ENCODE measurements at places on chromosomes 6 and 20.
A peak's percentile ranks its signal among the peaks of the same experiment; 100 is the strongest.

GRCh38 chr6:35804996-35805736, at the start of gene LHFPL5:
Gene LHFPL5 (plus strand): TSS chr6:35805352. CDS start chr6:35805671, 319 bp downstream.
- peak; percentile 21 for DNase-seq

- no peak for DNase-seq
Measured at GRCh38 chr6:1739680-1740079, 130.0 kb downstream of the FOXC1 start.

GRCh38 chr6:165890404-165890735, 227.3 kb upstream of the PDE10A start:
- no peak for DNase-seq

DNA sequence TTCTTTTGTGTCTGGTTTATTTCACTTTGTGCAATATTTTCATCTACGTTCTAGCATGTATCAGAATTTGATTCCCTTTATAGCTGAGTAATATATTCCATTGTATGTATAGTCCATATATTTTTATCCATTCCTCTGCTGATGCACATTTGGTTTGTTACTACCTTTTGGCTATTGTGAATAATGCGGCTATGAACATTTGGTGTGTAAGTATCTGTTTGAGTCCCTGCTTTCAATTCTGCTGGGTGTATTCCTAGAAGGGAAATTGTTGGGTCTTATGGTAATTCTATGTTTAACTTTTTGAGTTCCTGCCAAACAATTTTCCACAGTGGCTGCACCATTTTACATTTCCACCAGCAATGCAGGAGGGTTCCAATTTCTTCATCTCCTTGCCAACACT, 52.4 kb downstream of the DNAH8 start:
- no peak for DNase-seq

DNA sequence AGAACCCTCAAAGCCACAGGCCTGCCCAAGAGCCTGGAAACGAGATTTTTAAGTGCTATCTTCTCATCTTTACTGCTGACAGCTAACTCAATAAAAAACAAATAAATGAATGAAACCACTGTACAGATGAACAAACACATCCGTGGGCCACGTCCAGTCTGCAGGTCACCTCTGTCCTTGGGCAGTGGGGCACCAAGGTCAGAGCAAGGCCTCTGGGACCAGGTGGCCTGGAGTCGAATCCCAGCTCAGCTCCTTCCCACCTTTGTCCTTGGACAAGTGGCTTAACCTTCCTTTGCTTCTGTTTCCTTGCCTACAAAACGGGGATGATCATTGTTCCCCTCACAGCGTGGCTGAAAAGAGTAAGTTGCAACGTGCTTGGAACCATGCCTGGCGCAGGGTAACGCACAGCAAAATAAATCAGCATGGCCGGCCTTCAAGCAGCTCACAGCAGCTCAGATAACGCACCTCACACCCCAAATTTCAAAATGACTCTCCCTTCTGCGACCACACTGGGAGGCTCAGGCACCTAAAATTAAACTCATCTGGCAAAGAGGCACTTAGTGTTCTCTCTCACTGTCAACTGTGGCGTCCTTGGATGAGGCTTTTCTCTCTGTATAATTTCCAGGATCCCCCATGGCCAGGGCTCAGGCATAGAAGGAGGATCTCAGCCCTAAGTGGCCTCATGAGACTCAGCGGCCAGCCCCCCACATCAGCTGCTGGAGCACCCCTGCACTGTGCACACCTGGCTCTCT, 35.7 kb downstream of the RRBP1 start:
- no peak for DNase-seq

DNA sequence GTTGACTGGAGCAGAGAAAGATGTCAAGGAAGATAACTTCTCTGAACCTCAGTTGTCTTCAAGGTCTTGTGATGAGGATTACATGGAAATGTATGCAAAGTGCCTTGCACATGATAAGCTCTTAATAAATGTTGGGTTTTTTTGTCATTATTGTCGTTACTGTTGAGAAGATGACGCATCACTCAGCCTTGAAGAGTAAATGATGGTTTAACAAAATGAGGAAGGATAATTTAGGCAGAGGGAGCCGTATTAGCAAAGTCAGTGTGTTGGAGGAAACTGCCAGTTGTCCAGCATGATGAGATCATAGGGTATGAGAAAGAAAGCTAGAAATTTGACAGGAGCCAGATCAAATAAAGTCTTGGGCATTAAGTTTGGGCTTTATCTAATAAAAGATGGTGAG, 8.8 kb upstream of the SUPT3H start:
- no peak for DNase-seq

DNA sequence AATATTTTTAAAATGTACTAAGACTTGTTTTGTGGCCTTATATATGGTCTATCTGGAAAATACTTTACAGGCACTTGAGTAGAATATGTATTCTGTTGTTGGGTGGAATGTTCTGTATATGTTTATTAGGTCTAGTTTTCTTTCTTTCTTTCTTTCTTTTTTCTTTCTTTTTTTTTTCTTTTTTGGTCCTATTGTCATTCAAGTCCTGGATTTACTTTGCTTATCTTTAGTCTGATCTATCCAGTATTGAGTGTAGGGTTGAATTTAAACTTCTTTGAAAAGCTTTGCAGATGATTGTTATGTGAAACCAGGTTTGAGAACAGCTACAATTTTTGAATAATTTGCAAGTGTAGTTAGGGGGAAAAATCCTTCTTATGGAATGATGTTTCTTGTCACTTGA, 67.1 kb upstream of the GRIK2 start:
- no peak for DNase-seq

DNA sequence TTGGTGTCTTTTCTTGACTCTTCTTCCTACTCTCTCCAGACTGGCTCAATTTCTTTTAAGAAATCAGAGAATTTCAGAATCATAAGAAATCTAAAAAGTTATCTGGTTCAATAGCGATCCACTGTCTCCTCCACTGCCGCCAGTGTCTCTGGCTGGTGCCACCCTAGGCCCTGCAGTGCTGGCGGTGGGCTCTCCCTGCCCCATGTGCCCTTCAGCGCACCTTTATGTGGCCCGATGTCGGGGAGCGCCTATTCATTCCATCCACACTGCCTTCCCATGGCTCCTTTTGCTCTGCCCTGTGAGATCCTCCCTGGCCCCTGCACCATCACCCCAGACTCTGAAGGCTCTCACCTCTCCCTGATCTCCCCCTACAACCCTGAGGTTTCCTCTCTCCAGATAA, 62.8 kb downstream of the TBXT start:
- no peak for DNase-seq

- no peak for DNase-seq
Measured at GRCh38 chr6:11397622-11398450, 139.7 kb upstream of the TMEM170B start.

- no peak for DNase-seq
Measured at GRCh38 chr6:153001767-153002612, 519 bp downstream of the MTRF1L start.

GRCh38 chr6:141321493-141322347, 811.0 kb upstream of the GJE1 start:
- DNase-seq, result no peak

DNA sequence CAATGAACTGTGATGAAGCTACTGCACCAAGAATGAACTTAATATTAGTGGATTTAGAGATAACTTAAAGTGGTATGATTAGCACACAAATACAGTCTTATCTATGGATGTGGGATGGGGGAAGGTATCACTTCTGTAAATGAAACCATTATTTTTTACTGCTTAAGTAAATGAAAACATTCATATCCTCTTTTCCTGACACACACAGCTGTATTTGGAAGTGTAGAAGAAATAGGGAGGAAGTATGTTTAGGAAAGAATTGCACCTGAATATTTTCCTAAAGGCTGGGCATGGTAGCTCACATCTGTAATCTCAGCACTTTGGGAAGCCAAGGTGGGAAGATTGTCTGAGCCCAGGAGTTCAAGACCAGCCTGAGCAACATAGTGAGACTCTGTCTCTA, 96.8 kb downstream of the HIVEP2 start:
- no peak for DNase-seq

GRCh38 chr6:10556992-10557391, 35.8 kb downstream of the GCNT2 start:
- no peak for DNase-seq

DNA sequence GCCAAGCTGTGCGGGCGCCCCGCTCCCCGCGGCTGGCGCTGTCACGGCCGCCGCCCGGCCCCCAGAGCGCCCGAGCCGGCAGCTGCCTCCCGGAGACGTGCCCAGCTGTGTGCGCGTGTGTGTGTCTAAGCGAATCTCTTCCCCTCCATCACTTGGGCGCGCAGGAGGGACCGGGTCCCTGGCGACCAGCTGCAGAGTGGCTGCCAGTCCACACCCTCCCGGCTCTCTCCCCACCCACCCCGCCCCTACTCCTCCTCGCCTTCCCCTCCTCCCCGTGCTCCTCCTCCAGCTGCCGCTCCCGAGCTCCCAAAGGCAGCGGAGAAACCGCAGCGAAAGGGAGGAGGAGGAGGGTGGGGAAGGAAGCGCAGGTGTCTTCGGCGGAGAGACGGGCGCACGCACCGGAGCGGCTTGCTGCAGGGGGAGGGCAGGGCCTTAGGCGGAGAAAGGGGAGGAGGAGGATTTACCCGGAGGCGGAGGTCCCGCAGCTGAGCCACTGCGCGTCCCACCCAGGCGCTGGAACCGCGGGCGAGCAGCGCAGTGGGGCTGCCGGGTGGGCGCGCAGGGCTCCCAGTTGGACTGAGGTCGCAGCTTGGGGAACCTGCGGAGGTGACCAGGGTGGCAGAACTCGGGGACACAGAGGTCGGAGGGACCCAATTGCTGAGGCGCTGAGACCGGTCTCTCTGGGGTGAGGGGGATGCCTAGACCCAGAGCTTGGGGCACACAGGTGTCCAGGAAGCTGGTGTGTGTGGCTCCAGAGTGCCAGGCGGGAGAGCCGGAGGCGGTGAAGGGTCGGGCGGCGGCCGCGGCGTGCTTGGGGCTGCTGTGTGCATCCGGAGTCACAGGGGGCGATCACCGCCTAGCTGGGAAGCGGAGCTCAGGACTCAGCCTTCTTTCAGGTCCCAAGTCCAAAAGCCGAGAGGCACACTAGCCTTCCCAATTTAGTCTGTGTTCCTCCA, at the start of gene HS3ST5:
Gene HS3ST5 (minus strand): TSS at position 198 of the 956 bp plus-strand sequence. CDS start 280,178 bp downstream, outside the sequence.
- DNase-seq, result peak; percentile 90

GRCh38 chr6:126069449-126069848, 83.1 kb downstream of the TRMT11 start:
- DNase-seq, result no peak

GRCh38 chr6:51891784-51892183, 195.6 kb downstream of the PKHD1 start:
- no peak for DNase-seq

- DNase-seq, result no peak
Measured at GRCh38 chr6:2441601-2442475, 196.4 kb upstream of the GMDS start.

- no peak for DNase-seq
Measured at GRCh38 chr20:41057999-41058673, 29.5 kb downstream of the TOP1 start.

DNA sequence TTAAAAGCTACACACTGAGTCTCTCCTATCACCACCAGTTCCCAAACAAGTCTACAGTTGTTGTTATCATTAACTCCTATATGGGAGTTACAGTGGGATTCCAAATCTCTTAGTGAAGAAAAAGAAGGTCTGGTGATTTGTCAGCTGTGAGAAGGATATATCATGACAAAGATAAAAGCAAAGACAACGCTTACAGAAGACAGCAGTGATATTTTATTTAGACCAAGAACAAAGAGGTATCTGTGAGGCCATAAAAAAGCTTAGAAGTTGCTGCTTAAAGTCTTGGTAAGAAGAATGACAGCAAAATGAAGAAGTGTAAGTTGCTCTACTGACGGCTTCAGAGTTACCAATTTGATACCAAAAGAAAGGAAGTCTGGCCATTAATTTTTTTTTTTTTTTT, 47.2 kb downstream of the CHD6 start:
- DNase-seq, result no peak

- DNase-seq, result no peak
Measured at GRCh38 chr20:34632870-34633452, 43.9 kb downstream of the PIGU start.

GRCh38 chr6:1850121-1850839, 240.6 kb downstream of the FOXC1 start:
- DNase-seq, result no peak

GRCh38 chr6:2028457-2029038, 216.9 kb downstream of the GMDS start:
- no peak for DNase-seq

DNA sequence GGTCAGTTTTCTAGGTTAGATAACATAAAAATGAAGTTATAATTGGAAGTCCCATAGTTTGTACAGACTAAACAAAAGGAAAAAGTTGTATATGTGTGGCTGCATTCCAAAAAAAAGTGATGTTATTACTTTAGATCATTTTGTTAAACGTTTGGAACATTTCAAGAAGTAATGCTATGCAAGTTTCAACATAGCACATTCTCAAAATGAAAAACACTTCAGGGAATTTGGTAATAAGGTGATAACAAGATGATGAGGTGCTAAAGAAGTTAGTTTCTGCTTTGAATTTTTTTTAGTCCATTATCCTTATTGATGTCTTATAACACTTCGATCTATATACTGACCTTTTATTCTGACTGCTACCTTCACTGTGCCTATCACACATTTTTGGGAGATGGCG, 250.7 kb downstream of the PHF3 start:
- DNase-seq, result no peak

DNA sequence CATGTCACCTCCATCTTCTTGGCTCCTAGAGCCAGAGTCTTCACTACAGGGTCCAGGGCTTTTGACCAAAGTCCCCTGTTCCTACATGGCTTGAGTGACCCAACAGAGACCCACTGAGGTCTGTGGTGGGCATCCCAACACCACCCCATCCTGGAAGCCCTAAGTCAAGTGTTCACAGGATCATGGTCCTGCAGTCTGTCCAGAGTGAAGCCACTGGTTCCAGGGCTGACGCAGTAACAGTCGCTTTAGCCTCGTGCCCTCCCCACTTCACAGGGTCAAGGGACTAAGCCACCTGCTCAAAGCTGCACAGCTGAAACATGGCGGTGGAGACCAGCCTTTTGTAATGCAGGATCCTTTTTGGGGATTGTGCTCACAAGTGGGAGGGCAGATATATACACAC, 133.9 kb downstream of the JPH2 start:
- no peak for DNase-seq

- DNase-seq, result peak; percentile 58
Measured at GRCh38 chr6:26394289-26394688, 7.8 kb upstream of the BTN3A1 start.

GRCh38 chr6:15913573-15913972, 215.3 kb upstream of the MYLIP start:
- no peak for DNase-seq

GRCh38 chr20:8077137-8077466, 55.0 kb upstream of the PLCB1 start:
- DNase-seq, result no peak
